ENCODE measurements at places on chromosomes 3 and 15. TPM values are rescaled to one million over a fixed set of nuclear protein-coding genes. Genes with fewer than 3 reads are reported as not detected.

Gene KIF7
- 12.7 TPM for total RNA-seq

Gene CIDEC
- not detected for total RNA-seq

Gene GHSR
- total RNA-seq = not detected

Gene NANOGP8
- total RNA-seq = not detected

Gene MCTP2
- 53.6 TPM for total RNA-seq

Gene TRAT1
- total RNA-seq = not detected

Gene CCNB2
- 48.0 TPM for total RNA-seq

Gene CRTAP
- total RNA-seq = 180 TPM

Gene TTLL13
- total RNA-seq = not detected

Gene CDCP1
- total RNA-seq = 88.0 TPM

Gene FBXO40
- total RNA-seq = not detected

Gene KLHL6
- total RNA-seq = under 0.01 TPM

Gene LRRIQ4
- total RNA-seq = 0.14 TPM

Gene DPPA2
- total RNA-seq = not detected

Gene HRG
- total RNA-seq = not detected

Gene GATM
- total RNA-seq = 0.29 TPM

Gene PSTPIP1
- total RNA-seq = not detected

Gene CTXN2
- total RNA-seq = not detected

Gene GOLGA6L2
- not detected for total RNA-seq

Gene ETV5
- total RNA-seq = 69.6 TPM

Gene LYSMD2
- 2.2 TPM for total RNA-seq

Gene ABI3BP
- 1.4 TPM for total RNA-seq

Gene CP
- total RNA-seq = not detected

Gene CYP19A1
- 0.14 TPM for total RNA-seq

Gene C3orf85
- not detected for total RNA-seq

Gene LTK
- total RNA-seq = 3.9 TPM

Gene POC1A
- total RNA-seq = 2.6 TPM

Gene PP2D1
- total RNA-seq = not detected

Gene GOLGA6A
- total RNA-seq = not detected

Gene P2RY13
- total RNA-seq = not detected

Gene LRRN1
- total RNA-seq = not detected

Gene TKT
- total RNA-seq = 312 TPM

Gene IGSF11
- not detected for total RNA-seq

Gene ENTPD3
- total RNA-seq = 0.22 TPM

Gene CD47
- 81.0 TPM for total RNA-seq

Gene CPEB1
- total RNA-seq = 5.9 TPM

Gene CCR8
- total RNA-seq = not detected

Gene ZIC1
- 0.29 TPM for total RNA-seq

Gene LINGO1
- total RNA-seq = not detected

Gene SKIL
- total RNA-seq = 111 TPM

Gene WNT7A
- not detected for total RNA-seq

Gene WNT5A
- 128 TPM for total RNA-seq

Gene AGTR1
- total RNA-seq = 0.22 TPM

Gene DPH6
- total RNA-seq = 16.0 TPM

Gene GOLGA8G
- not detected for total RNA-seq

Gene STRIT1
- not detected for total RNA-seq

Gene SPTBN5
- 2.4 TPM for total RNA-seq

Gene CPLX3
- not detected for total RNA-seq

Gene ADAMTSL3
- not detected for total RNA-seq

Gene SEMA3B
- 25.4 TPM for total RNA-seq

Gene CYP1A1
- total RNA-seq = 0.72 TPM

Gene EEF1AKMT4
- total RNA-seq = 6.3 TPM

Gene FILIP1L
- 35.6 TPM for total RNA-seq

Gene GOLGA6D
- total RNA-seq = not detected
